ENCODE measurements at places on chromosomes 5 and 9.
A peak's percentile ranks its signal among the peaks of the same experiment; 100 is the strongest.

- H3K36me3 ChIP-seq: no peaks in the 10 kb centered on the region
- H3K27me3 ChIP-seq: no peaks in the 10 kb centered on the region
- peaks cover 2% of the 10 kb centered on the region for H3K4me1 ChIP-seq
- no peak overlapping the region for H3K4me3 ChIP-seq
- DNase-seq: no peak
Measured at GRCh38 chr5:57684299-57684702, 201.7 kb upstream of the ACTBL2 start.

- no peak overlapping the region for H3K4me3 ChIP-seq
- no peaks in the 10 kb centered on the region for H3K36me3 ChIP-seq
- DNase-seq: no peak
- H3K4me1 ChIP-seq: peaks cover 8% of the 10 kb centered on the region
Measured at GRCh38 chr5:175448276-175448675, 4.3 kb upstream of the DRD1 start.

GRCh38 chr9:86721226-86721781 lies 226.0 kb downstream of the GAS1 start:
- no peaks in the 10 kb centered on the region for H3K36me3 ChIP-seq
- no peak overlapping the region for H3K4me3 ChIP-seq
- H3K27me3 ChIP-seq: no peaks in the 10 kb centered on the region
- peak; percentile 80 for DNase-seq
- H3K4me1 ChIP-seq: peaks cover 9% of the 10 kb centered on the region
- peak overlapping the region; percentile 96 for H3K27ac ChIP-seq

GRCh38 chr9:36791222-36791950 lies 218.7 kb downstream of the MELK start:
- no peak overlapping the region for H3K4me3 ChIP-seq
- H3K36me3 ChIP-seq: no peaks in the 10 kb centered on the region
- H3K4me1 ChIP-seq: peaks cover 6% of the 10 kb centered on the region
- H3K27me3 ChIP-seq: no peaks in the 10 kb centered on the region
- no peak overlapping the region for H3K27ac ChIP-seq

DNA sequence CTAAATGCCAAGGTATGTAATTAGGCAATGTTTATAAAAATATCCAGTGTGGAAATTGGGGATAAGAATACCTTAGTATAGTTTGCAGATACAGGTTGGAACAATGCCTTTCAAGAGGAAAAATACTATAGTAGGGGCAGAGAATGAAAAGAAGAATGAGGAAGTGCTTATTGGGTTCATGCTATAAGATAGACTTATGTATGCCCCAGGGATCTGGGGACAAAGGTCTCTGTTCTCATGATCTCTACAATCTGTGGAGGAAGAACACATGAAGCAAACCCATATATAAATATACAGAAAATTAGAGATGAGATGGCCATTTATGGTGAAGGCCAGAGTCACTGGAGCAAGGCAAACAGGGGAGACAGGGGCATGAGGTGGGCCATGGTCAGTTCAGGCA lies 106.5 kb upstream of the DAB2 start:
- no peak overlapping the region for H3K27ac ChIP-seq
- no peak for DNase-seq
- no peak overlapping the region for H3K4me3 ChIP-seq

- peaks cover 24% of the 10 kb centered on the region for H3K4me1 ChIP-seq
- no peak overlapping the region for H3K27ac ChIP-seq
- peak overlapping the region; percentile 53 for H3K4me3 ChIP-seq
Measured at GRCh38 chr9:137221506-137222111, 431 bp downstream of the RNF208 start.

- no peaks in the 10 kb centered on the region for H3K27me3 ChIP-seq
- H3K4me3 ChIP-seq: no peak overlapping the region
- DNase-seq: no peak
- peak overlapping the region; percentile 11 for H3K27ac ChIP-seq
Measured at GRCh38 chr9:106334081-106334480, 528.9 kb upstream of the ZNF462 start.

- peak; percentile 74 for DNase-seq
- peak overlapping the region; percentile 95 for H3K27ac ChIP-seq
- no peaks in the 10 kb centered on the region for H3K4me1 ChIP-seq
- no peaks in the 10 kb centered on the region for H3K27me3 ChIP-seq
- peak overlapping the region; percentile 95 for H3K4me3 ChIP-seq
Measured at GRCh38 chr5:160118349-160119141, 705 bp downstream of the PWWP2A start.

GRCh38 chr9:124695280-124695890 lies 75.7 kb downstream of the NR6A1 start:
- H3K36me3 ChIP-seq: peaks cover 9% of the 10 kb centered on the region
- DNase-seq: peak; percentile 95

GRCh38 chr9:120974921-120975320 lies 48.3 kb upstream of the TRAF1 start:
- H3K36me3 ChIP-seq: no peaks in the 10 kb centered on the region
- no peak overlapping the region for H3K4me3 ChIP-seq
- no peak overlapping the region for H3K27ac ChIP-seq
- H3K4me1 ChIP-seq: no peaks in the 10 kb centered on the region

DNA sequence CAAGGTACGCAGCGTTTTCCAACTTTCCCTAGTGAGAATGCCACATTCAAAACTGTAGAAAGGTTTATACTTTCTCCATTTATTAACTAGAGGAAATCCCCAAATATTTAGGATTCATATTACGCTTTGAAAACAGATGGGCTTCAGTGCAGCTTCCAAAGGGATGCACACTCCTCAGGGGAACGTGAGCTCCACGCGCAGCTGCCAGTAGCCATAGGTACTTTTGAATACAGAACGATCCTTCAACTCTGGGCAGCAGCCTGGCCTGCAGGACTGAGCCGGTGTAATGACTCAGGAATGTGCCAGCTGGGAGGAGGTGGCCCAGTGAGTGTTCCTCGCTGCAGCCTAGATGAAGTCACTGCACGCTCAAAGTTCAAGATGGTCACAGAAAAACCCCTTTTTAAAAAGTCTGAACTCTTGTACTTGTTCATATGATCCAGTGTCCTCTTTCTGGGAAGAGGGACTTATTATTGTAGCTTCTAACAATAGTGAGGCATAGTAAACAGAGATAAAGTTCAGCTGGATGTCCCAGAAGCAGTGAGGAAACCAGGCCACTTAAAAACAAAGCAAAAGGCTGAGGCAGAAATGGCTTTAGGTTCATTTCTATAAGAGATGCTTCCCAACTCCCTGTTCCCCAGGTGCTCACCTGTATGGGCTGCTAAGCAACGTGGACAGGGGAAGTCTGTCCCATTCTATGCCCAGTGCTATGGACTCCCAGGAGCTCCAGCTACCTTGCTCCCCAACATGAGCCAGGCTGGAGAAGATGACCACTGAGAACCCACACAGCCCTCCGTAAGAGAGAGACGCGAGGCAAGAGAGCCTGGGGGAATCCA lies 130.0 kb downstream of the LHFPL2 start:
- H3K27ac ChIP-seq: peak overlapping the region; percentile 54
- H3K36me3 ChIP-seq: peaks cover 4% of the 10 kb centered on the region
- H3K4me3 ChIP-seq: no peak overlapping the region
- H3K4me1 ChIP-seq: peaks cover 19% of the 10 kb centered on the region
- no peaks in the 10 kb centered on the region for H3K27me3 ChIP-seq

DNA sequence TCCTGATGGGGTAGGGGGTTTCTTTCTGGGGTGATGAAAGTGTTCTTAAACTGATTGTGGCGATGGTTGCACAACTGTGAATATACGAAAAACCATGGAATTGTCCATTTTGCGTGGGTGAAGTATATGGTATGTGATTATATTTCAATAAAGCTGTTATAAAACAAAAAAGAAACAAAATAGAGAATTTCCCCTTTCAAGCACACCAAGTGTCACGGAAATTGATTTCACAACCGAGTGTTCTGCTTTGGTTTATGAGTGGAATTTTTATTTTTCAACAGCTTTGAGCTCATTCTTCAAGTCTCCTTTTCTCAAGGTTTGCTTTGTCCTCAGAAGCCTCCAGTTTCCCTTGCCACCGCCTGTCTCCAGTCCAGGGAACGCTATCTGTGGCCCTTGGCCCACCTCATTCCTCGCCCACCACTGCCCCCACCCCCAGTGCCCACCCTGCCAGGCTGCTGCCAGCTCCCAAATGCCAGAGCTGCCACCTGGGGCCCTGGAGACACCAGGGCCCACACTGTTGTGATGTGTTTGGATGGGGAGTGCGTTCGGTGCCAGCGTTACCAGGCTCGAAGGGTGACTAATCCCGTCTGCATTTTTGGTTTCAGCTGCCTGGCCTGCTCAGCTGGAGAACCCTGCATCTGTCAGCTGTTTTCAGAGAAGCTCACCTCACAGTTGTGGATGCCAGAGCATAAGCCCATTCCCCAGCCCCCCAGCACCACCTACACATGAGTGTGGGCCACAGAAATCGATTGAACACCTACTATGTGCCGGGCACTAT lies 30.4 kb downstream of the DUSP1 start:
- peak; percentile 70 for DNase-seq
- no peaks in the 10 kb centered on the region for H3K4me1 ChIP-seq
- H3K27ac ChIP-seq: no peak overlapping the region
- H3K36me3 ChIP-seq: no peaks in the 10 kb centered on the region
- no peaks in the 10 kb centered on the region for H3K27me3 ChIP-seq

DNA sequence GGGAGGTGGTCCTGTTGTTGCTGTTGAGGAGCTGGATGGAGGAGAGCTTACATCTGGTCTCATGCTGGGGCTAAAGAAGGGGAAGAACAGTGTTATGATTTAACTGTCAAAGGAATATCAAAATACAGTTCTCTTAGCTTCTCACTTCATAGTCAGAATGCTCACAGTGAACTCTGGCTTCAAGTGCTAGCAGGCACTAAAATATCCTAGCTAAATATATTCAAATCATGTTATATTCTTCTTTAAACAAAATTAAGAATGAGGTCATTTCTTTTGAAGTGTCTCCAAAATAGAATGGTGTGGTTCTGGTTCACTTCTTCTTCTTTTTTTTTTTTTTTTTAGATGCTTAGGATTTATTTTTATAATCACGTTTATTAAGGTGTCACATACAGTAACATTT lies 89.4 kb downstream of the NR3C1 start:
- H3K4me1 ChIP-seq: peaks cover 4% of the 10 kb centered on the region
- H3K27ac ChIP-seq: no peak overlapping the region
- H3K36me3 ChIP-seq: no peaks in the 10 kb centered on the region
- no peak overlapping the region for H3K4me3 ChIP-seq

- H3K4me3 ChIP-seq: no peak overlapping the region
- H3K27ac ChIP-seq: no peak overlapping the region
Measured at GRCh38 chr5:120872297-120872696, 408.2 kb downstream of the PRR16 start.

DNA sequence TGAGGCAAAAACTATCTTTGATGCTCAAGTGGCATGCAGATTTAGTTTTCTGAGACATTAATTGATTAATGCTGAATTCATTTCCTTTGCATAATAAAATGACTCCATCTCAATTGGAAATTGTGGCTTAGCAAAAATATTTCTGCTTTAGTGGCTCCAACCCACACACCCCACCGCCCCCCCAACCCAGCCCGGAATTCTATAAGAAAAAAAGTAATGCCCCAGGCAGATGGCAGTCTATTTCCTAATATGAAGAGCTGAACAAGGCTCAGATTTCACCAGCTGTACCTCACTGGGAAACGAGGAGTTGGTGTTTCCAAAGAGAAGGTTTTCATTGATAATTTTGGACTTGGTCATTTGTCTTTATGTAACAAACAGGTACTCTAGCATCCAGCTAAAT lies 182.1 kb downstream of the FBN2 start:
- H3K4me3 ChIP-seq: no peak overlapping the region
- DNase-seq: no peak
- H3K27me3 ChIP-seq: no peaks in the 10 kb centered on the region
- no peaks in the 10 kb centered on the region for H3K4me1 ChIP-seq
- peaks cover 2% of the 10 kb centered on the region for H3K36me3 ChIP-seq
- H3K27ac ChIP-seq: no peak overlapping the region

GRCh38 chr5:122718611-122719010 lies 56.3 kb upstream of the SNX2 start:
- no peaks in the 10 kb centered on the region for H3K4me1 ChIP-seq
- H3K36me3 ChIP-seq: no peaks in the 10 kb centered on the region
- DNase-seq: no peak
- no peak overlapping the region for H3K4me3 ChIP-seq
- H3K27ac ChIP-seq: no peak overlapping the region
- H3K27me3 ChIP-seq: no peaks in the 10 kb centered on the region

DNA sequence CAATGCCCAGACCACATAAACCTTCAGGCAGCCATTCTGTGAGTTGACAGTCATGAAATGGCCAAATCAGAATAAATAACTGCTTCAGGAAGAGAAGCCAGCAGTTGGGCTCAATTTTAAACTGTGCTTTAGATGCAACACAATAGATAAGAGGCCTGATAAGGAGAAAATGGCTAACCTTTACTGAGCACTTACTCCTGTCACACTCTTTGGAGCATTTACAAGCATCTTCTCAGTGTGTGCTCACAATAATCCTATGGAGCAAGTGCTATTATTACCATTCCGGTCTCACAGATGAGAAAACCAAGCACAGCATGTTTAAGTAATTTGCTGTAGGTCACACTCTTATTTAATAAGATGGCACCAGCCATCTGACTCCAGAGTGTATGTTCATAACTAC lies 11.5 kb upstream of the SH3RF2 start:
- peak overlapping the region; percentile 14 for H3K27ac ChIP-seq
- H3K27me3 ChIP-seq: no peaks in the 10 kb centered on the region
- no peak overlapping the region for H3K4me3 ChIP-seq
- no peaks in the 10 kb centered on the region for H3K36me3 ChIP-seq
- no peaks in the 10 kb centered on the region for H3K4me1 ChIP-seq

DNA sequence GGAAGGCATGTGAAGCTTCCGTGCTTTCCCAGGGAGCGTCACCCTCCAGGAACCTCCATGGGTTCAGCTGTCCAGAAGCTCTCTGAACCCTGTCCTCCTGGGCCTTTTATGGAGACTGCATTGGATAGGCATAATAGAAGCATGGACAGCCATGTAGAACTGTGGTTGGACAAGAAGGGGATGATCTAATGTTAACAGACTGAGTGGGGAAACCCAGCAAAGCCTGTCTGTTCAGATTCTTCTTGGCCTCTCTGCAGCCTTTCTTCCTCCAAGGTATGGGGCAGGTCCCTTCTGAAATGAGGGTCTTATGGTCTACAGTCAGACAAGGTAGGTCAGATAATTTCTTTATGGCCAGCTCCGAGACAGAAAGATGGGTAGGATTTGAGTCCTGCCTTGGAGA lies 59.1 kb upstream of the CTNNA1 start:
- H3K4me3 ChIP-seq: no peak overlapping the region
- no peaks in the 10 kb centered on the region for H3K27me3 ChIP-seq
- H3K4me1 ChIP-seq: peaks cover 11% of the 10 kb centered on the region
- H3K27ac ChIP-seq: peak overlapping the region; percentile 83

DNA sequence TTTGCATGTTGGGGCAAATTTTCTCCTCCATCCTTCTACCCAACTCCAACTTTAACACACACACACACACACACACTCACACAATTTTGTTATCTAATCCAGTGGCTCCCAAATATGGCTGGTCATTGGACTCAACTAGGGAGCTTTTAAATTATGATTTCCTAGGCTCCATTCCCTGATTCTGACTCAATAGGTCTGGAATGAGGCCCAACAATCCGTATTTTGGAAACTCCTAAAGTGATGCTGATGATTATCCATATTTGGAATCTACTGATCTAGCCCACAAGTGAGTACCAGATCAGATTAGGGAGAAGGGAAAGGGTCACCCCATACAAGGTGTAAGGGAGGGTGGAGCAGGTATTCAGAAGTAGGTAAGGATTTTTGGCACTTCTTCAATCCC lies 309.7 kb downstream of the TLE1 start:
- peak; percentile 81 for DNase-seq
- peaks cover 15% of the 10 kb centered on the region for H3K4me1 ChIP-seq
- no peaks in the 10 kb centered on the region for H3K36me3 ChIP-seq
- no peaks in the 10 kb centered on the region for H3K27me3 ChIP-seq
- H3K27ac ChIP-seq: no peak overlapping the region

GRCh38 chr5:149636861-149637246 lies 55.6 kb downstream of the ARHGEF37 start:
- H3K4me1 ChIP-seq: no peaks in the 10 kb centered on the region
- H3K36me3 ChIP-seq: no peaks in the 10 kb centered on the region
- H3K27ac ChIP-seq: no peak overlapping the region
- H3K4me3 ChIP-seq: no peak overlapping the region

- H3K27me3 ChIP-seq: peaks cover 43% of the 10 kb centered on the region
- H3K4me1 ChIP-seq: peaks cover 10% of the 10 kb centered on the region
- no peak overlapping the region for H3K4me3 ChIP-seq
Measured at GRCh38 chr5:159095866-159096242, 3.9 kb downstream of the EBF1 start.
